ENCODE measurements at places on chromosomes 16 and 17.

GRCh38 chr16:57123216-57123973 is 31.0 kb downstream of the CPNE2 start:
- DNase-seq = no peak

DNA sequence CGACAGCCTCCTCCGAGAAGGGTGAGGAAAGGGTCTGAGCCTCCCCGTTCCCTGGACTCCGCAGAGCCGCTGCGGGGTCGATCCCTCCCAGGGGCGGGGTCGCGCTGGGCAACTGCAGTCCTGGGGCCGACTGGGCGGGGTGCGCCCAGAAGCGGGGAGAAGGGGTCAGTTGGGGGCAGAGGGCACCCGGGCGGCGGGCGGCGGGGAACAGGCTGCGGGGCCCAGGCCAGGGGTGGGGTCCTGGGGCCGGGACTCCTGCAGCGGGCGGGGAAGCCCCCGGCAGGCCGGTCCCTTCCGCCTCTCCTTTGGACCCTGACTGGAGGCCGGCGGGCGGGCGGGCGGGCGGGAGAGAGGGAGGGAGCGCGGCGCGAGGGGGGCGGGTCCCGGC is 352 bp downstream of the GGNBP2 start:
- no peak for DNase-seq

DNA sequence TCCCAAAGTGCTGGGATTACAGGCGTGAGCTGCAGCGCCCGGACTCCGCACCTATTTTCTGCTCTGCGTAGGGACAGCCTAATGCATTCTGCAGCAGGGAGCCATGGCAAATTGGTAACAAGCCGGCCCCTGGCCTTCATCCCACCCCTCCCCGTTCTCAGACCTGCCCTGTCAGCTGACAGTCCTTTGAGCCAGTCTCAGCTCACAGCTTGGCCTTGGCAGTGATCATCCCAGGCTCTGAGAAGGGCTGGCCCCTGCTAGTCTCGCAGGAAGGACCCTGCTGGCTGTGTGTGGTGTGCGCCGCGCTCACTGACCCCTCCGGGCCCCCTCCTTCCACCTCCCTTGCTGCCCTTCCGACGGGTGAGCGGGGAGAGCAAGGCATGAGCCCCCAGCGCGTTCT is 10.3 kb upstream of the NPTX1 start:
- no peak for DNase-seq

- DNase-seq = no peak
Measured at GRCh38 chr17:65576939-65577338, 15.5 kb upstream of the AXIN2 start.

GRCh38 chr16:79298894-79299799 is 301.4 kb downstream of the MAF start:
- no peak for DNase-seq

Data from fibroblast of skin of right biceps (primary cell).